ENCODE measurements at places on chromosomes 3 and 15. TPM values are rescaled to one million over a fixed set of nuclear protein-coding genes. Genes with fewer than 3 reads are reported as not detected.

DNA sequence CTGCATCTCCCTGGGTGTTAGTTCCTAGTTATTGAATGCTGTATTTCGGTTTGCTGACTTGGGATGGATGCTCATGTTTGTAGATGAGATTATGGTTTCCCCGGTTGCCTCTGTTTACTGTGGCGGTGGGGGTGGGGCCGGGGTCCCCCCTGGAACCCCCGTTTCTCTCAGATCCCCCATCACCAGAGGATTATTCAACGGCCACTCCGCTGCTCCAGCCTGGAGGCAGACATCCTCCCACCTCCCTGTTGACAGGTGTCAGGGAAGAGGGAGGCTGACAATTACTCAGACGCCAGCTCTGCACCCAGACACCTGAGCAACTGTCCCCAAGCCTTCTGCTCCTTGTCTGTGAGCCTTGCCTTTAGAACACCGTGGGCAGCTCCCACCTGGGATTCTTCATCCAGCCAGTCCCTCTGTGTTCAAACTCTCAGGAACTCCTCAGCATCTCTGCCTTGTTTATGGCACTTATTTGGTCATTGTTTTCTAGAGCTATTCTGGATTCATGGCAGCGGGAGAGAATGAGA, 95.9 kb upstream of the PRR20G start:
- no peak for DNase-seq
- peaks cover 34% of the 10 kb centered on the region for H3K27me3 ChIP-seq
- H3K4me3 ChIP-seq = no peak overlapping the region
- H3K36me3 ChIP-seq = no peaks in the 10 kb centered on the region
- H3K4me1 ChIP-seq = no peaks in the 10 kb centered on the region

DNA sequence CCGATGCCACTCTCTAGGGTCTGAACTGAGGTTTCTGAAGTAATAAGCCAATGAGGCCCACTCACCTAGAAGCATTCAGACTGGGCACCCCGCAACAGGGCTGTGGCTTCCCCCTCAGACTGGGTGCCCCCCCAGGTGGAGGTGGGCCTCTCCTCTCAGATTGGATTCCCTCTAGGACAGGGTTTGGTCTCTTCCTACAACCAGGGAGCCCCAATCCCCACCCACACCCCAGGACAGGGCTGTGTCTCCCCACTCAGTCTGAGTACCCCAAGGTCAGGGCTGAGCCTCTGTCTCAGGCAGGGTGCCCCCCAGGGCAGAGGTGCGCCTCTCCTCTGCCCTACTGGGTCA, 27.7 kb downstream of the PTH1R start:
- peaks cover 13% of the 10 kb centered on the region for H3K4me1 ChIP-seq
- peaks cover 4% of the 10 kb centered on the region for H3K27me3 ChIP-seq
- no peak overlapping the region for H3K27ac ChIP-seq

Gene TGM4
- not detected for total RNA-seq

Gene DNAH12
- total RNA-seq = 0.05 TPM

DNA sequence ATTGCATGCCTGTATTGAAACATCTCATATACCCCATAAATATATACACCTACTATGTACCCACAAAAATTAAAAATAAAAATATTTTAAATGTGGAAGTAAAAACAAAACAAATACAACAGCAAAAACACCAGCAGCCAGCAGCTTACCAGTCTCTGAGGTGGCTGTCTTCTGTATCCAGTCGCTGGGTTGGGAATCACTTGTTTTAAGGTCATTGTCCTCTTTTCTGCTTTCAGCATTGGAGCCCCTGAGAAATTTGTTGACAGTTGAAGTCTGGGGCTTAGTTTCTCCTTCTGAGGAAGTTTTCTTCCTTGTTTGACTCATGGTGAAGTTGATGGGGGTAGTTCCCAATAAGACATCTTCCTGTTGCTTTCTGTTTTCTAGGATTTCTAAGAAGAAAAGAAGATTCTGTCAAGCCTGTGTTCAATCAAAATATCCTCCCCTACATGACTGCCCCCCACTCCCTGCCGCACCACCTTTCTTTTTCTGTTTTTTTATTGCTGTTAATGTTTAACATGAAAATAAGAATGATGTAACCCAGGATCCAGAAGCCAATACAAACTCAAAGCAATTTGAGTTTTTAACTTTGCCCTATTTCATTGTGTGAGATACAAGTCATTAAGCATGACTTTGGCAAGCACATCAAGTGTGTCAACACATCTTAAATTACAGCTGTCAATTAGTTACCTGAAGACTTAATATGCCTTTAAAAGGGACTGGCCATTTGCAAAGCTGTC, at the start of gene LRRC31:
LRRC31 (minus strand) TSS at position 452 of the 737 bp plus-strand sequence; CDS start at position 324, 128 bp downstream.
- no peak for DNase-seq
- H3K36me3 ChIP-seq = no peaks in the 10 kb centered on the region
- H3K27ac ChIP-seq = no peak within 1 kb of the TSS
- H3K4me1 ChIP-seq = no peaks in the 10 kb centered on the region
- peaks cover 20% of the 10 kb centered on the region for H3K27me3 ChIP-seq

DNA sequence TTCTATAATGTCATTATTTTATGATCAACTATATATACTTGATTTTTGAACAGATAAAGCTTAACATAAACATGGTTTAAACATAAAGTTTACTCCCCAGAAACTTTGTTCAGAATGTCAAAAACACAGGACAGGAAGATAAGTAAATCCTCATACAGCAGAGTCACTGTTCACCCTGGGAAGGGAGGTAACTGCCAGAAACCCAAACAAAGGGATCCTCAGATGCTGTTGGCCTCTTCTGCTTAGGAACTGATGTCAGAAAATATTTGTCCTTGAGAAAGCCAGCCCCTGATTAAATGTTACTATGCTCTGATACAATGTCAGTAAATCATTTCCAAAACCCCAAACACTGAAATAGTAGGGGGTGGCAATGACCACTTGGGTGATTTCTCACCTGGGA, 185.3 kb downstream of the TJP1 start:
- no peak for DNase-seq
- peaks cover 4% of the 10 kb centered on the region for H3K27me3 ChIP-seq
- H3K4me3 ChIP-seq = no peak overlapping the region
- 0 out of 2 replicates have a peak, but pooled peaks cover 6% of the 10 kb centered on the region for H3K4me1 ChIP-seq
- no peaks in the 10 kb centered on the region for H3K36me3 ChIP-seq

Gene ASTE1
- total RNA-seq = 3.0 TPM

DNA sequence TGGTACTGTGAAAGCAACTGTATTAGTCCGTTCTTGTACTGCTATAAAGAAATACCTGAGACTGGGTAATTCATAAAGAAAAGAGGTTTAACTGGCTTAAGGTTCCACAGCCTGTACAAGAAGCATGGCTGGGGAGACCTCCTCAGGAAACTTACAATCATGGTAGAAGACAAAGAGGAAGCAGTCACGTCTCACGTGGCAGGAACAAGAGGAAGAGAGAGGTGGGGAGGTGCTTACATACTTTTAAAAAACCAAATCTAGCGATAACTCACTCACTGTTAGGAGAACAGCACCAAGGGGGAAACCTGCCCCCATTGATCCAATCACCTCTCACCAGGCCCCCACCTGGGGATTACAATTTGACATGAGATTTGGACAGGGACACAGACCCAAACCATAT, 48.9 kb downstream of the IQGAP1 start:
- H3K4me3 ChIP-seq = no peak overlapping the region
- peaks cover 19% of the 10 kb centered on the region for H3K4me1 ChIP-seq
- no peaks in the 10 kb centered on the region for H3K27me3 ChIP-seq
- no peak for DNase-seq

- no peak for DNase-seq
- no peak overlapping the region for H3K27ac ChIP-seq
- H3K4me1 ChIP-seq = peaks cover 20% of the 10 kb centered on the region
- H3K27me3 ChIP-seq = peaks cover 21% of the 10 kb centered on the region
These were observed 113.2 kb upstream of the ALDH1A3 start for GRCh38 chr15:100766243-100767000.

DNA sequence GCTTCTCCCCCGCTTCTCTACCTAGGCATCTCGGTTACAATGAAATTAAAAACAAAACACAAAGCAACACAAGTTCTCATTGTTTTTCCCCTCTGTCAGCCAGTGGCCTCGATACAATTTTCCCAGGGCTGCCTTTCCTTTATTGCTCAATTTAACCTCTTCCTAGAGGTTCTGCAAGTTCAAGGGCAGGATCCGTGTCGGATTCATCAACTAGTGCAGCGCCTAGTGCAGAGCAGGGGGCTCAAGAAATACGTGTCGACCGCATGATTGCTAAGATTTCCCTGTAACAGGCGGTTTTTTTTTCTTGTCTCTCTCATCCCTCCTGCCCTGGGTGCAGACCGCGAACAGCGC, 1.4 kb upstream of the BHLHE40 start:
- no peaks in the 10 kb centered on the region for H3K27me3 ChIP-seq
- peak overlapping the region; percentile 99 for H3K4me3 ChIP-seq
- peak overlapping the region; percentile 97 for H3K27ac ChIP-seq
- H3K4me1 ChIP-seq = peaks cover 46% of the 10 kb centered on the region
- DNase-seq = no peak

- H3K27me3 ChIP-seq = peaks cover 2% of the 10 kb centered on the region
- peaks cover 18% of the 10 kb centered on the region for H3K36me3 ChIP-seq
- H3K4me3 ChIP-seq = peak overlapping the region; percentile 66
- peak overlapping the region; percentile 86 for H3K27ac ChIP-seq
These were observed 470.4 kb downstream of the LPP start for GRCh38 chr3:188624384-188624783.

DNA sequence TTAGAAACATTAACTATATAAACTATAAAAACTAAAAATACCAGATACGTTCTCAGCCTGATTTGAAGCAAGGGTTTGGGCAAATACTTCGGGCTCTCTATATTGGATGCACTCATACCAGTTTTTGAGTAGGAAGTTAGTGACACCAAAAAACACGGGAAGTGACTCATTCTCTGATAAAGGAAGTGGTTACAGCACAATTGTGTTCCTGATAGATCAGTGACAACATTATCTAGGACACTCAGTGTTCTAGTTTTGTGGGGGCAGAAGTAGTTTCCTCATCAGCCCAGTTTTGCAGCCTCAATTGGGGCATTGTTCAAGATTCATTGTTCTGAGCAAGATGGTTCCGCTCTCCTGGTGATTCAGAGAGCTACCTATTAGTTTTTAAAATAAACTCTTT, 469.6 kb upstream of the DPPA4 start:
- H3K4me3 ChIP-seq = peak overlapping the region; percentile 53
- no peaks in the 10 kb centered on the region for H3K27me3 ChIP-seq
- H3K36me3 ChIP-seq = no peaks in the 10 kb centered on the region
- H3K4me1 ChIP-seq = peaks cover 27% of the 10 kb centered on the region

GRCh38 chr15:80177156-80177555, 24.4 kb downstream of the FAH start:
- DNase-seq = no peak
- no peaks in the 10 kb centered on the region for H3K27me3 ChIP-seq
- no peak overlapping the region for H3K27ac ChIP-seq

DNA sequence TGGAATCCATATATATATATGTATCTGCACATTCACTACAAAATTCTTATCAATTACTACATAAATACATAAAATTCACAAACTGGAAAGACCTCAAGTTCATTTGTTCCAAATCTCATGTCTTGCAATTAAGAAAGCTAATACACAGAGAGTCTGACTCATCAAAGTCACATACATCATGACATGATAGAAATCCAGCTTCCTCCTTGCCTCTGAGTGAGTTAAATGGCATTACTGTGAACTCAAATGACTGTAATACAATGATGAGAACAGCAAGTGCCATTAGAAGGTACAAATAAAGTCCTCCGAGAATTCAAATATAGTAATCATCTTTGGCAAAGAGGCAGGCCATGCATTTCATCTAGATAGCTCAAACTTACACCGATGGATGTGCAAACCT, 55.1 kb upstream of the AGTR1 start:
- H3K4me3 ChIP-seq = peak overlapping the region; percentile 20
- peak; percentile 15 for DNase-seq
- H3K27me3 ChIP-seq = peaks cover under 1% of the 10 kb centered on the region
- H3K4me1 ChIP-seq = peaks cover 50% of the 10 kb centered on the region

Gene SHC4
- total RNA-seq = 2.3 TPM

Gene PRSS50
- not detected for total RNA-seq

DNA sequence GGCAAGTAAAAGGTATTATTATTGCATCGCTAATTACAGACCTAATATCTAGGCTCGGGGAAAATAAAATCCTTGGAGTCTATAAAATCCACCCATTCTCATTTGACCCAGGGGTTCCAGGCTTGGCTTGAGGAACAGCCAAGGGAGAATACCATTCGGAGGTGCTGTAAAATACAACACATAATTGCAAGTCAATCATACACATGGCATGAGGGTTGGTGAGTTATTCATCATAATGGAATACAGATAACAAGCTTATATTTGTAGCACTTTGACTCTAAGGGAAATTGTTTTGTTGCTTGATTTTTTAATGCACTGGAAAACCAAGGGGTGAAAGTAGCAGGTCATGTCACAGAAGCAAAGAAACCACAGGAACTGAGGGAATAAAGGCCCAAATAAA, 16.8 kb upstream of the DIS3L start:
- peaks cover 32% of the 10 kb centered on the region for H3K27me3 ChIP-seq
- DNase-seq = no peak
- H3K27ac ChIP-seq = no peak overlapping the region
- H3K36me3 ChIP-seq = no peaks in the 10 kb centered on the region
- no peak overlapping the region for H3K4me3 ChIP-seq

Gene LDHAL6B
- total RNA-seq = not detected

Gene SUSD5
- 0.38 TPM for total RNA-seq

Gene PARP14
- 6.5 TPM for total RNA-seq

- H3K36me3 ChIP-seq = peaks cover 9% of the 10 kb centered on the region
- H3K4me3 ChIP-seq = no peak overlapping the region
- DNase-seq = no peak
- H3K27me3 ChIP-seq = no peaks in the 10 kb centered on the region
These were observed 203.2 kb downstream of the OSBPL10 start for GRCh38 chr3:31777887-31778286.

Data from HFFc6 (cell line).